ENCODE measurements at places on chromosomes 3 and 15.

- peaks cover 8% of the 10 kb centered on the region for H3K4me1 ChIP-seq
- H3K27ac ChIP-seq: no peak overlapping the region
- no peak for DNase-seq
- H3K4me3 ChIP-seq: peak overlapping the region; percentile 11
- H3K27me3 ChIP-seq: peaks cover 24% of the 10 kb centered on the region
Measured at GRCh38 chr15:92714077-92714476, 58.5 kb upstream of the FAM174B start.

- H3K4me1 ChIP-seq: no peaks in the 10 kb centered on the region
- H3K4me3 ChIP-seq: no peak overlapping the region
- no peak overlapping the region for H3K27ac ChIP-seq
- H3K27me3 ChIP-seq: peaks cover 16% of the 10 kb centered on the region
Measured at GRCh38 chr3:65354880-65355279, 667.1 kb upstream of the ADAMTS9 start.

DNA sequence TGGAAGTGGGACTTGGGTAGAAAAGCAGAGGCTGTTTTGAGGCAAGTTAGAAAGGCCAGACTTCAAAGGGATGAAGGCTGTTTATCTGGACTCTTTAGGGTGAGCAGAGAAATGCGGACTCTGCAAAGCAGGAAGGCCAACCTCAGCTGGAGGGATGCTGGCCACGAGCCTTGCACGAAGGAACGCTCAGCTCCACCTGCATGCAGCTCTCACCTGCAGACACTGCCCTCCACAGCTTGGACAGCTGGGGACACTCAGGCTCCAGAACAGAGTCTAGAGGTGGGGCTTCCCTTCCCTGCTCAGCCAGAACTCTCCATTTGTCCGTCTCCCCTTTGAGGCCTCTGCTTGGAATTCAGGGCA, 229.7 kb downstream of the ADAMTS17 start:
- H3K4me1 ChIP-seq: peaks cover 21% of the 10 kb centered on the region
- no peak for DNase-seq
- no peaks in the 10 kb centered on the region for H3K27me3 ChIP-seq
- peak overlapping the region; percentile 85 for H3K27ac ChIP-seq

GRCh38 chr15:39215015-39215414, 365.9 kb upstream of the THBS1 start:
- no peak overlapping the region for H3K27ac ChIP-seq
- no peak overlapping the region for H3K4me3 ChIP-seq
- no peaks in the 10 kb centered on the region for H3K36me3 ChIP-seq

- no peak for DNase-seq
- no peak overlapping the region for H3K27ac ChIP-seq
- H3K36me3 ChIP-seq: peaks cover 50% of the 10 kb centered on the region
- peaks cover 30% of the 10 kb centered on the region for H3K4me1 ChIP-seq
- H3K4me3 ChIP-seq: no peak overlapping the region
Measured at GRCh38 chr3:33035596-33035995, 61.4 kb downstream of the GLB1 start.

DNA sequence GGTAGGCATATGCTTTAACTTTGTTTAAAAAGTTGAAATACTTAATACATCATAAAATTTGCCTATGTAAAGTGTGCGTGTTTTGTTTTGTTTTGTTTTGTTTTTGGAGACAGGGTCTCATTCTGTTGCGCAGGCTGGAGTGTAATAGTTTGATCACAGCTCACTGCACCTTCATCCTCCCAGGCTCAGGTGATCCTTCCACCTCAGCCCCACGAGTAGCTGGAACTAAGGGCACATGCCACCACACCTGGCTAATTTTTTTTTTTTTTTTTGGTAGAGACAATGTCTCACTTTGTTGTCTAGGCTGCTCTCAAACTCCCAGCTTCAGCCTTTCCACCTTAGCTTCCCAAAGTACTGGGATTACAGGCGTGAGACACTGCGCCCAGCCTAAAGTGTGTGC, 42.5 kb downstream of the RAB7A start:
- no peak for DNase-seq
- no peak overlapping the region for H3K27ac ChIP-seq
- H3K36me3 ChIP-seq: peaks cover 40% of the 10 kb centered on the region

- peaks cover 10% of the 10 kb centered on the region for H3K4me1 ChIP-seq
- H3K4me3 ChIP-seq: no peak overlapping the region
- no peaks in the 10 kb centered on the region for H3K36me3 ChIP-seq
- no peak overlapping the region for H3K27ac ChIP-seq
Measured at GRCh38 chr3:57006949-57007419, 53.5 kb upstream of the SPATA12 start.

DNA sequence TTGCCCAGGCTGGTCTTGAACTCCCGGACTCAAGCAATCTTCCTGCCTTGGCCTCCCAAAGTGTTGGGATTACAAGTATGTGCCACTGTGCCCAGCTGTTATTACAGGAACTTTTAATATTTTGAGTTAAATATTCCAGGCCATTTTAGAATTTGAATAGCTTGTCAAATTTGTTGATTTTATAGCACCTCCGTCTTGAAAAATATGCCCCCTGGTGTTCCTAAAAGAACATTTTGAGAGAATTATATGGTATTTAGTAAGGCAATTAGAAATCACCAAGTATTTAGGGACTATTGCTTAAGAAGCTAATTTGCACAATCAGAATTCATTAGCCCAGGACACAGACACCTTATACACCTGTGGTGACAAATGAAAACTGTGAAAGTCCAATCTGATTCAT, 23.7 kb downstream of the PDE8A start:
- no peaks in the 10 kb centered on the region for H3K36me3 ChIP-seq
- H3K4me3 ChIP-seq: no peak overlapping the region
- H3K27me3 ChIP-seq: no peaks in the 10 kb centered on the region
- DNase-seq: no peak
- H3K27ac ChIP-seq: no peak overlapping the region
- H3K4me1 ChIP-seq: peaks cover 20% of the 10 kb centered on the region

- H3K4me1 ChIP-seq: no peaks in the 10 kb centered on the region
- H3K27me3 ChIP-seq: no peaks in the 10 kb centered on the region
- no peak for DNase-seq
Measured at GRCh38 chr3:159634483-159634882, 354.2 kb upstream of the IL12A start.

- DNase-seq: no peak
- H3K4me3 ChIP-seq: no peak overlapping the region
- H3K27me3 ChIP-seq: no peaks in the 10 kb centered on the region
- peaks cover 36% of the 10 kb centered on the region for H3K36me3 ChIP-seq
- H3K4me1 ChIP-seq: peaks cover 8% of the 10 kb centered on the region
Measured at GRCh38 chr3:9994086-9994844, 7.6 kb upstream of the EMC3 start.

GRCh38 chr3:197327701-197328100, 29.3 kb upstream of the DLG1 start:
- H3K36me3 ChIP-seq: no peaks in the 10 kb centered on the region
- H3K4me3 ChIP-seq: no peak overlapping the region
- peaks cover 45% of the 10 kb centered on the region for H3K27me3 ChIP-seq
- no peak overlapping the region for H3K27ac ChIP-seq
- DNase-seq: no peak

- H3K36me3 ChIP-seq: no peaks in the 10 kb centered on the region
- H3K27ac ChIP-seq: no peak overlapping the region
- H3K27me3 ChIP-seq: no peaks in the 10 kb centered on the region
- DNase-seq: no peak
Measured at GRCh38 chr3:104066658-104067057, 1300.1 kb upstream of the ALCAM start.

GRCh38 chr3:108936924-108937689, 16.6 kb downstream of the GUCA1C start:
- H3K4me3 ChIP-seq: no peak overlapping the region
- no peaks in the 10 kb centered on the region for H3K36me3 ChIP-seq
- DNase-seq: no peak
- H3K27ac ChIP-seq: no peak overlapping the region
- H3K27me3 ChIP-seq: peaks cover 1% of the 10 kb centered on the region

GRCh38 chr15:90008607-90009006, 7.5 kb downstream of the ZNF710 start:
- H3K27ac ChIP-seq: no peak overlapping the region
- peaks cover 68% of the 10 kb centered on the region for H3K4me1 ChIP-seq
- H3K36me3 ChIP-seq: peaks cover 41% of the 10 kb centered on the region
- no peak for DNase-seq
- H3K27me3 ChIP-seq: no peaks in the 10 kb centered on the region

DNA sequence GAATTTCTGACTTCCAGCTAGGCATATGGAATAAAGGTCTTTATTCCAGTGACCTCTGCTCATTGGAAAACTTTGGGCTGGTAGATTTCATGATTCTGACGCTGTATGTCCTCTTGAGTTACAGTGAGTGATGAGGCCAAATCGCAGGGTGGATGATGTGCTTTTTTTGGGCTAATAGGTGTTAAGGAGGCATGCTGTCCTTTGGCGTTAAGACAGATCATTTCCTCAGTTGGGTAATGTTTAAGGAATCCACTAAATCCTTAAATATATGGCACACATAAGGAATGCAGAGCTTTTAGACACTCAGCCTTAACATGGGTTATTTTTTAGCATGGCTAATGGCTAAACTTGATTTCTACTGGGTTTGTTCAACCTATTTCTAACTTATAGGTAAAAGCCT, 87.9 kb downstream of the LPP start:
- no peaks in the 10 kb centered on the region for H3K27me3 ChIP-seq
- H3K4me3 ChIP-seq: no peak overlapping the region
- DNase-seq: no peak
- H3K36me3 ChIP-seq: peaks cover 16% of the 10 kb centered on the region
- H3K27ac ChIP-seq: no peak overlapping the region

DNA sequence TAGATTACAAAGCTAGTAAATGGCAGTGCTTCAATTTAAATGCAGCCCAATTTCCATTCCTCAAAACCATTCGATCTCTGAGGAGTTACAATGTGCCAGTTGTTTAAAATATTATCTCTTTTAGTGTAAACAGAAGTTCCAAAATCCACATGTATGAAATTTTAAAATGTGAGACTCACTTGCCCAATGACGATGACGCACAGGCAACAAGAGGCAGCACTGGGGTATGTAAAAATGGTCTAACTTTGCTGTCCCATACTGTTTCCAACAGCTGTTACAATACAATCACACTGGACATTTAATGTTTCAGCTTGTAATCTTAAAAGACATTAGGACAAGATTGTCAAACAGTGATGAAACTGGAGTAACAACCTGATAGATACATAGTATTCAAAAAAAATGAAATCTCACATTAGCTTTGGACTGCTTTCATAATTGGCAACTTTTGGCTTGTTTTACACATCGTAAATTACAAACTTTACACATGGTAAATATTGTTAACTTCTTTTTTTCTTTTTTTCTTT, 12.2 kb downstream of the SLTM start:
- H3K36me3 ChIP-seq: peaks cover 35% of the 10 kb centered on the region
- H3K4me1 ChIP-seq: peaks cover 30% of the 10 kb centered on the region
- no peak for DNase-seq
- no peak overlapping the region for H3K4me3 ChIP-seq

DNA sequence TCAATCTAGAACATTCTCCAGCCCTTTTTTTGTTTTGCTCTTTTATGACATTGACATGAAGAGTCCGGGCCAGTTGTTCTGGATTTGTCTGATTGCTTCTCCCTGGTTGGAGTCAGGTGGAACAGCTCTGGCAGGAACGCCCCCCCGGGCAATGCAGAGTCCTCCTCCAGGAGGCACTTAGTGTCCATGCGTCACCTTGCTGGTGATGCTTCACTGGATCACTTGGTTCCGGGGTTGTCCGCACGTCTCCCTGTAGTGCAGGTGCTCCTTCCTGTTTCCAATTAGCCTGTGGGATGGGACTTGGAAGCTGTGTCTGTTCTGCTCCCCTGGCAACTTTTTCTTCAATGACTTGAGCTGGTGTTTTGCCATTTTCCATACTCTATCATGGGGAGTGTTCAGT, 9.8 kb downstream of the CSK start:
- H3K36me3 ChIP-seq: peaks cover 66% of the 10 kb centered on the region
- H3K4me1 ChIP-seq: peaks cover 89% of the 10 kb centered on the region
- no peaks in the 10 kb centered on the region for H3K27me3 ChIP-seq
- peak overlapping the region; percentile 44 for H3K4me3 ChIP-seq
- no peak for DNase-seq

DNA sequence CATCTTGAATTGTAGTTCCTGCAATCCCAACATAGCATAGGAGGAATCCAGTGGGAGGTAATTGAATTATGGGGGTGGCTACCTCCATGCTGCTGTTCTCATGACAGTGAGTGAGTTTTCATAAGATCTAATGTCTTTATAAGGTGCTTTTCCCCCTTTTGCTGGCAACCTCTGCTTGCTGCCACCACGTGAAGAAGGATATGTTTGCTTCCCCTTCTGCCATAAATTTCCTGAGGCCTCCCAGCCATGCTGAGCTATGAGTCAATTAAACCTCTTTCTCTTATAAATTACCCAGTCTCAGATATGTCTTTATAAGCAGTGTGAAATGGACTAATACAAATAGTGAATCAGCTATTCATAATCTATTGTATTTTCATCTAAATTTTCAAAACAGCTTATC, 537.3 kb downstream of the EPHA3 start:
- DNase-seq: no peak
- H3K27me3 ChIP-seq: no peaks in the 10 kb centered on the region
- no peak overlapping the region for H3K27ac ChIP-seq
- H3K4me3 ChIP-seq: no peak overlapping the region

DNA sequence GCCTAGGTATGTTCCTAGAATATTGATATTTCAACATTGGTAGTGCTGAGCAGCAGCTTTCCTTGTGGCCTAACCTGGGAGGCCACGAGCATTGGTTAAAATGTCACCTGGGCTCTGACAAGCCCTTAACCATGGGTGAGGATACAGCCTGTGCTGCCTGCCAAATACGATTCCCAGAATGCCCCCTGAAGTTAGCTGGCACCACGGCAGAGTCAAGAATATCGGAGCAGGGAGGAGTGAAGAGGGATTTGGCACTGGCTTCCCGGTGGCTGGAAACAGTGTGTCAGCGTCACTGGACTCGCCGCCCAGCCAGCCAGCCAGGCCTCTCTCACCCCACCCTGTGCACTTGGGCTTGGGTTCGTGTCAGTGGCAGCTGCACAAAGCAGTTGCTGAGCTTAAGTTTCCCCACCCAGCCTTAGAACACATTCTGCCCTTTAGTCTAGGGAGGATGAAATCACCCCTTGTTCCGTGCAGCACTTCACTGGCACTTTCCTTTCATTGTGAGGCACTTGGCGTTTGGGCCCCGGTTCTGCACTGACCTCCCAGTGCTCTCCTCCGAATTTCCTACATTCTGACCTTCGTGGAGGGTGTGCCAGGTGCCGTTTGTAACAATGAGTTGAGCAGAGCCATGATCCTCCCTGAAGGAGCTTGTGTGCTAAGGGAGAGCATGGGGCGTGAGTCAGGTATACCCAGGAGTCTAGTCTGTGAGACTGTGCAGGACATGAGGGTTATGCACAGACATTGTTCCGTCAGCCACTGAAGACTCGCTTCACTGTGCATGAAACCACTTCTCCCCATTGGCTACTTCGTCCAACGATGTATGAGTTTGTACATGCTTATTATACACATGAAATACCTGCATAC, 152.8 kb upstream of the BHLHE40 start:
- H3K36me3 ChIP-seq: peaks cover 88% of the 10 kb centered on the region
- no peaks in the 10 kb centered on the region for H3K27me3 ChIP-seq
- peak overlapping the region; percentile 93 for H3K27ac ChIP-seq
- H3K4me3 ChIP-seq: peak overlapping the region; percentile 83
- H3K4me1 ChIP-seq: peaks cover 94% of the 10 kb centered on the region
- DNase-seq: no peak

Measured in activated CD4-positive, alpha-beta memory T cell treated with anti-CD3 and anti-CD28 coated beads, Interleukin-2, amount 10 ng/mL, durations not matched to agents 7 days and 5 days (primary cell).